ENCODE measurements at places on chromosomes 2 and 18.

DNA sequence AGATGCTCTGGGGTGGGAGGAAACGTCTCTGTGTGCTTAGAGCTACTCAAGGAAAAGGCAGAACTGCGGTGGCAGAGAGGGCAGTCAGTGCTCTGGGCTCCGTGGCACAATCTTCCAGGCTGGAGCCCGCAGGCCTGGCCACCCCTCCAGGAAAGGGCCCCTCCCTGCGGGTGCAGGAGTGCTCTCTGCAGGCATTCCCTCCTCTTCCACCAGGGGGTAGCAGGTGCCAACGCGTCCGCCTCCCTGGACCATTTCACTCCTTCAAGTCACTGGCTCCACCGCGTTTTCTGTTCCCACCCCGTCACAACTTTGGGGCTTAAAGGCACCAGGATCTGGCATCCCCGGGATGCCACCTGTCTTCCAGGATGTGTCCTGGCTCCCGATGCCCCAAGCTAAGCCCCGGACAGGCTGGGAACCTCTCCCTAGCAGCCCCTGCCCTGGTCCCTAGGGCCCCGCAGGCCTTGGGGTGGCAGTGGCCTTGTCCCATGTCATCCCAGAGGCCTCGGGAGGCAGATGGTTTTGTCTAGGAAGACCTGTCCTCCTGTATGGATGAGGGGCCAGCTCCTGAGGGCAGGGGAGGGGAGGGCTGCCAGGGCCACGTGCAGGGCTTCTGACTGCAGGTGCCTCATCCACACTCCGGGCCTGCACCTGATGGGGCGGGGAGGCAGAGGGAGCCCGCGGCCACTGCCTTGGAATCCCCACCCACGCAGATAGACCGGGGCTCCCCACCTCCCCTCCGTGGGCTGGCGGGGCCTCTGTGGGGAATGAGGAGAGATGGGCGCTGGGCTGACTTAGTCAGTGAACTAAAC is 26.4 kb downstream of the KCNIP3 start:
- peak; percentile 49 for DNase-seq

GRCh38 chr18:74742573-74743243 is 145.0 kb downstream of the ZNF407 start:
- no peak for DNase-seq

DNA sequence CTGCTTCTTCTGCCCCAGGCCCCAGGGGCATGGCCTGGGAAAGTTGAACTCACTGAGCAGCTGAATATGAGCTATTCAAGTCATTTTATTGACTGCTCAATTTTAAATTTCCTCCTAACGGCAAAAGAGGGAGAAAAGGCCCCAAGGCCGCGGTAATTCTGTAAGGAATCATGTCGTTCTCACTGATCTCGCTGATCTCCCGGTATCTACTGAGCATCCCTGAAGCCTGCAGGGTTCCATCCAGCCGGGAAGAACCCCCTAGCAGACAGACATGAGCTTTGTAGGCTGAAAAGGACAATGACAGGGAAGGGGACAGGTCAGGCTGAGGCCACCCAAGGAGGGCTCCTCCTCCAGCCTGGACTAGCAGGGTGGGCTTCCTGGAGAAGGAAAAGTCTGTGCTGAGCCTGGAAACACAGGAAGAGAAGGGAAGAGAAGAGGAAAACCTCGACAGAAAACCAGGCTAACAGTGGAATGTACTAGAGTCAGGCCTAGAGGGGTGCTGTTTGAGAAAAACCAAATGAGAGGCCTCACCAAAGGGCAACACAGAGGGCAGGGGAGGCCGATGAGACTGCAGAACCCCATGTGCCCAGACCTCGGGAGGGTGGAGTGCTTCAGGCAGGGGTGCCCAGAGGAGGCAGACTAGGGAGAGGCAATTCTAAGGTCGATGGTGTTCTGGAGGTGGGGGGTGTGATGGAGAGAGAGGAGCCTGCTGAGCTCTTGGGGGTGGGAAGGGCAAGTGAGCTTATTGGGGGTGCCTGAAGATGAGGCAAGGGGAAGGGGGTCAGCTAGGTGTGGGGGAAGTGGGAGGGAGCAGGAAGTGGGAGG is 2.9 kb upstream of the NPPC start:
- DNase-seq: no peak

- no peak for DNase-seq
Observed at GRCh38 chr2:215434447-215435279, 1.2 kb downstream of the FN1 start.

GRCh38 chr2:190180313-190181122 is 118.0 kb upstream of the MSTN start:
- peak; percentile 84 for DNase-seq

- DNase-seq: no peak
Observed at GRCh38 chr2:69231612-69232277, 155.3 kb downstream of the GFPT1 start.

- no peak for DNase-seq
Observed at GRCh38 chr2:155178921-155179320, 480.4 kb downstream of the KCNJ3 start.

DNA sequence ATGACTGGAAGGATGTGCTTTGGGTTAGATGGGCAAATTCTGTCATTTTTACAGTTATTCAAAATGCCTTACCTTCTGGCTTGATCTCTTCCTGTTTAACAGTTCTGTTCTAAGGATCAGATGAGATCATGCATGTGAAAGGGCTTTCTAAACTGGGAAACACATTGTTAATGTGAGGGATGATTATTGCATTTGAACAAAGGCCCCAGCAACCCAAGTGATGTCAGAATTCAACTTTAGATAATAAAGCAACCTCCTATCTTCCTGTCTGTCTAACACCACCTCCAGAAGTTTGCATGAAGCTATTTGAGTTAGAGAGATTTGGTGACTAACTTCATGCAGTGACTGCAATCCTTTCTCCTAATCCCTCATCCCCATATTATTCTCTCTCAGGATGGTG is 77.8 kb upstream of the B3GNT2 start:
- DNase-seq: no peak

DNA sequence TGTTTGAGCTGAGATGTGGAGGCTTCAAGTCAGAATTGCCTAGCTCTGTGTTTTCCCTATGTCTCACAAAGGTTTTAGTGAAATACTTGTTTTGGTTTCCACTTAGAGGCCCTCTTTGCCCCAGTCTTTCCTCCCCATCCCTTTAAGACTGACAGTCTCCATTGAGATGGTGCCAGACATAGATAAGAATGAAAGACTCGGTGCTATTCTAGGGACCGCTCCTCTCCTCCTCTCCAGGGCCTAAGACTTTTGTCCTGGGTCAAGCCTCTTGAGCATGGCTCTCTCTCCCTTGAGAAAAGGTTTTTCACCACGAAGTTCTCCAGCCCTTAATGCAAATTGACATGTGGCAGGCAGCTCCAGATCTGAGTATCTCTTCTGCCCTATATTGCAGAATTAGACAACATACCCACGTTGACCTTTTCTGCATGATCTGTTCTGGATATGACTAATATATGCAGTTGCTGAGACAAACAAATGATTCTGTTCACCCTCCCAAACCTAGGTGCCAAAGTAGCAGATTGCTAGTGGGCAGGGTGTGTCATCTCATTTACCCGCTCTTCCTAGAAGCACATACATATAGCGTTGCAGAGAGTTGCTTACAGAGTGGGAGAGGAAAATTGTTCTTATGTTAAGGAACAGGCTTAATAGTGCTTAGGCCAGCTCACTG is 47.5 kb upstream of the ACSL3 start:
- no peak for DNase-seq

GRCh38 chr2:241719093-241719492 is 15.3 kb upstream of the D2HGDH start:
- no peak for DNase-seq

GRCh38 chr2:231677632-231678104 is 30.7 kb upstream of the PTMA start:
- DNase-seq: peak; percentile 43

DNA sequence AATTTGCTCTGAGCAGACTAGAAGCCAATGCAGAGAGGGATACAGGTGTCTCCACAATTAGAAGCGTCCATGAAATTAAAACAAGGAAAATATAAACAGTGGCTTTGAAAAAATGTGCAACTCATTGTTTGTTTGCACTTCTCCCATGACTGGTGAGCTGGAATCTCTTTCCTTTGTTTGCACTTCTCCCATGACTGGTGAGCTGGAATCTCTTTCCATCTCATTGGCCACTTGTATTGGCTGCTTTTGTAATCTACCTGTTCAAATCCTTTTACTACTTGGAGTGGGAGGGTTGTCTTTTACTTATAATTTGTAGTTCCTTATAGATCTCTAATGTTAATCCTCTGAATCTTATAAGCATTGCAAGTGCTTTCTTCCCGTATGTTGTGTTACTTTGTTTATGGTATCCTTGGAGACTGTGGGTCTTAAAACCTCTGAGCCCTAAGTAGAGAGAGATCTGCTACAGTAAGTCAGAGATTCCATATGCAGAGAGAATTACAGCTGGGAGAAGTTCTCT is 94.1 kb downstream of the RTN4 start:
- DNase-seq: peak; percentile 32

GRCh38 chr2:38192976-38193375 is 117.0 kb upstream of the CYP1B1 start:
- DNase-seq: no peak

- no peak for DNase-seq
Observed at GRCh38 chr2:118565301-118565700, 282.1 kb downstream of the EN1 start.

Measured in K562 (cell line).